ENCODE measurements at places on chromosomes 11 and 22.

GRCh38 chr22:37400719-37401118, 26.6 kb downstream of the ELFN2 start:
- no peak for DNase-seq

GRCh38 chr22:22802339-22802970, 85.2 kb upstream of the IGLL5 start:
- DNase-seq: no peak

DNA sequence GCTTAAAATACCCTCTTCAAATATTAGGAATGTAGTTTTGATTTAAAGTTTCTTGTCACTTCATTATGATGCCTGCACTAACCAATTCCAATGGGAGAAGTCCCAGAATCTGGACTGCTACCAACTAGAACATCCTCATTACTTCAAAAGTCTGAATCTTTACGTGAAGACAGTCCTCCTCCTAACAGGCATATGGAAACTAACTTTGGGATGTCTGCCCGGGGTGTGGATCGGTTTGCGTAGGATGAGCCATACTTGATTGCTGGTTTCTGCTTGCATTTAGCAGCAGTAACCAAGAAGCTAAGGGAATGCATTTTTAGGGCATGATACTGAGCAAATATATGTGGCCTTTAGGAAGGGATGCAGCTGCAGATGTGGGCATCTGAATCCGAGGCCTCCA, 177.1 kb downstream of the LRRC4C start:
- DNase-seq: no peak

DNA sequence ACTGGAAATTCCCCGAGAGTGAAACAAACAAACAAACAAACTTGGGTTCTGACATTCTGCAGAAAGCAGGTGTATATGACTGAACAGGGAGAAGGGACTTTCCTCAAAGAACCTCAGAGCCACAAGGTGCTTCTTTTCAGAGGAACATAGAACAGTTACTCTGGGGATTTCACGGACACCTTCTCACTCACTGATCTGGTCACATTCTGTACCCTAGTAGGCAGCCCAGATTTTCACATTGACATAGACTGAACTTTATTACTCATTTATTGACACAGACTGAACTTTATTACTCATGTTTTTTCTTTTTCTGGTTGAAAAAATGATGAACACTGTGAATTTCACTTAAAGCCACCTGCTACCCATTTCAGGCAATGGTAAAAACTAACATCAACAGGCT, 263.0 kb downstream of the OPCML start:
- no peak for DNase-seq

DNA sequence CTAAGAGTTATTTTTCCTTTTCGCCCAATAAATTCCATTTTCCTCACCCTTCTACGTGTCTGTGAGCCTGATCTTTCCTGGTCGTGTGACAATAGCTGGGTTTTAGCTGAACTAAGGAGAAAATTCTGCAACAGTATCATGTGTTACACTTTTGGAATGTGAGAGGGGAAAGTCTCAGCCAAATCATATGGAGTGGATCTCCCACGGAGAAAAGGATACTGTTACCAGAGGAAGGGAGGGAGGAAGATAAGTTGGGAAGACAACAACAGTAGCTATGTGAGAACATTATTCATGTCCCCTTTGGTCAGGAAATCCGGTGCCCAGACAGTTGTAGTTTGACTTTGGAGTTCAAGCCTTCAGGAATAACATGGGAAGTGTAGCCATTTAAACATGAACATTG, 584.0 kb upstream of the RAG2 start:
- DNase-seq: no peak

- peak; percentile 39 for DNase-seq
Measured at GRCh38 chr11:123559523-123559955, 94.9 kb downstream of the SCN3B start.

- peak; percentile 97 for DNase-seq
Measured at GRCh38 chr11:36074941-36075431, 131.1 kb downstream of the LDLRAD3 start.

DNA sequence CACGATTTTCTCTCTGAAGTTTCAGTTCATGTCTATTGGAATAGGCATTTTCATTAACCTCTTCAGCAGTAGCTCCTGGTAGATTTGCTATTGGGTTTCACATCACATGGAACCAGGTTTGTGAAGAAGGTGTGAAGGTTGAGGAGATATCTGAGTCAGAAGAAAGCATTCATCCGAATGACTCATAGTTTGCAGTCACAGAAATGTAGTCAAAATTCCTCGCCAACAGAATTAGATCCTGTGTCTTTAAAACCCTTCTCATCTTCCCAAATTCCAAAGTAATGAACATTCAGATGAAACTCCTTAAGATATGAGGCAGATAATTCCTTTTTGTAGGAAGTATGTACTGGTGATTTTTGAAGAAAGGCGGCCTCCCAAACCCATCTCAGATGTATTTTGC, 125.0 kb upstream of the LARGE1 start:
- no peak for DNase-seq

- DNase-seq: no peak
Measured at GRCh38 chr11:120219938-120220746, 9.3 kb downstream of the OAF start.

DNA sequence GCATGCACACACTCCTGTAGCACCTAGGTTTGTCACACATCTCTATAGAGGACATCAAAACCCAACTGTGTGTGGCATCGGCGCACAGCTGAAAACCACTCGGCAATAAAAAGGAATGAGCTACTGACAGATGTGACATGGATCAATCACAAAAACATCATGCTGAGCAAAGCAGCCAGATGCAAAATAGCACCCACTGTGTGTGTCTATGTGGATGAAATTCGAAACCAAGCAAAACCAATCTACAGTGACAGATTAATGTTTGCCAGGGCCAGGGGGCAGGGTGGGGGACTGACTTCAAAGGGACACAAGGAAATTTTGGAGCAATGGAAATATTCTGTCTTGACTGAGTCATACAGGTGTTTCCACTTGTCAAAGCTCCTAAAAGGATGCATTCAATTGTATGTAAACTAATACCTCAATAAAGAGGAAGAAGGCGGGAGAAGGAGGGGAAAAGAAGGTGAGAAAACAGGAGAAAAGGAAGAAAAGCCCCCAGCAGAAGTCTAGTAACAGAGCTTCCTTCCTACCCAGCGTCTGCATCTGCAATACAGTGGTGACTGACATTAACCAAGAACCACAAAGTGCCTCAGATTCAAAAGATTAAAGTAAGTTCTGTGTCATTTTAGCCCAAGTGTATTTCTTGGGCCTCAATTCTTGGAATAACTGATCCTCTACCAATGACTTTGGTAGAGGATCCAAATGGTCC, 49.8 kb downstream of the PACSIN2 start:
- DNase-seq: peak; percentile 49

DNA sequence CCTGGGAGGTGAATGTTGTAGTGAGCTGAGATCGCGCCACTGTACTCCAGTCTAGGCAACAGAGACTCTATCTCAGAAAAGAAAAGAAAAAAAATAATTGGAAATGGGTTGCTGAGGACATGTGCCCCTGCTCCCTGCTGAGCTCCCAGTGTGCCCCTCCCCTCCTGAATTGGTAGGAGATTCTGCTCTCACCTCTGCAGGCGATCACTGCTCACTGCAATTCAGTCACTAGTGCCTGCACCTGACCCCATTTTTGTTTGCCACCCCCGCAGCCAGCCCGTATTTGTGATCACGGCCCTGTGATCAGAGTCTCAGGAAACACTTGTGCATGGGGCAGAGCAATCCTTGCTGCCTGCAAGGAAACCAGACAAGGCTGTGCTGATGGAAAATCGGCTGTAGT, 16.3 kb upstream of the SEC14L3 start:
- no peak for DNase-seq

DNA sequence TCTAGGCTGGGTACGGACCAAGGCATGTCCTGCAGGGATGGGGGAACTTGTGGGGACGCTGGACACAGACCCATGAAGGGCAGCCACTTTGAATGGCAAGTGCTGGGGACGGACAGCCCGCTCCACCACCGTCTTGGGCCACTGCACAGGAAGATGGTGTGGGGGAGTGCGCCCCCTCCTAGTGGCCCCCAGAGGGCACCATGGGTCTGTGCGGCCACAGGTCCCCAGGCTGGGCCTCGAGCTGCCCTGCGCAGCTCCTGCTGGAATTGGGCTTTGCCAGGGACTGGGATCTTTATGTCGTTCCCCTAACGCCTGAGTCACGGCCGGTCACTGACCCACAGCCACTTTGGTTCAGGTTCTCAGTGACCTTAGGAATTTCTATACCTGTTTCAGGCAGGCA, 44.4 kb downstream of the NAT10 start:
- DNase-seq: peak; percentile 18

GRCh38 chr11:123213307-123213771, 18.3 kb upstream of the CLMP start:
- no peak for DNase-seq

GRCh38 chr11:113540416-113541330, 65.5 kb upstream of the DRD2 start:
- DNase-seq: no peak

- DNase-seq: peak; percentile 0
Measured at GRCh38 chr11:30710221-30710620, 124.1 kb upstream of the MPPED2 start.

DNA sequence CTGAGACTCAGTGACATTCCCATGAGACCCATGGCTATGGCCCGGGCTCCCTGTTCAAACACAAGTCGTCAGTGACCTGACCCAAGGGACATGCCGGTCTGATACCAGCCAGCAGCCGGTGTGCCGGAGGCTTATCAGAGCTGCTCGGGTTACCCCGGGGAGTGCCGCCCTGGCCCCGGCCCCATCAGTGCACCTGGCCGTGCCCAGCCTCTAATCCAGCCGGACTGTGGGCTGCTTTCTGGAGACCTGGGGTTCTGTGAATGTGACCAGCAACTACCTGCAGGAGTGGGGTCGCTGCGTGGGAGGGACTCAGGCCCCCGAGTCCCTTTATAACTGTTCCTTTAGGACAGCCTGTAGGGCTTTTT, 52.7 kb downstream of the LINC01488 start:
- DNase-seq: no peak

DNA sequence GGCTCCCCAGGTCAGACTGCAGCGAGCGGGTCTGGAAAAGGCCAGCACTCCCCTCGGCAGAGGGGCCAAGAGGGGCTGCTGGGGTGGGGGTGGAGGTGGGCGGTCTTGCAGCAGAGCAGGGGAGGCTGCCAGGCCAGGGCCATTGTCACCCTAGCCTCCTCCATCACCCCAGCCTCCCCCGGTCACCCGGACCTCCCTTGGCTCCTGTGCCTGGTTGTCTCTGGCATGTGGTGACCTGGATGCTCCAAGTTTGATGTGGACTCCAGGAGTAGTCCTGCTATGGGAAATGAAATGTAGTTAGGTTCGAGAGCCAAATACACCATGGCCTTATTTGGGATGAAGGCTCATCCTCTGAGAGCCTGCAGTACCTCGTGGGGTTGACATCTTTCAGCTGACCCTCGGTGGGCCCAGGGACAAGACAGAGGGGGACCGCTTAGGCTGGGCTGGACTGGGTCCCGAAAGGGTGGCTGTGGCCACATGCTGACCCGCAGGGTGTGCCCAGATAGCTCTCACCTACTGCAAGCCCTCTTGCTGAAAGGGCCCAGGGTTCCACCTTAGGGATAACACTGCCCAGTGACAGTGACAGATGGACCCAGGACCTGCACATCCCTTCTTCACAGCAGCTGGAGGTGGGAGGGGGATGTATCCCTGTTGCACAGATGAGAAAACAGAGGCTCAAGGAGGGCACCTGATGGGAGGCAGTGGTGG, 24.1 kb downstream of the MRGPRD start:
- DNase-seq: no peak

DNA sequence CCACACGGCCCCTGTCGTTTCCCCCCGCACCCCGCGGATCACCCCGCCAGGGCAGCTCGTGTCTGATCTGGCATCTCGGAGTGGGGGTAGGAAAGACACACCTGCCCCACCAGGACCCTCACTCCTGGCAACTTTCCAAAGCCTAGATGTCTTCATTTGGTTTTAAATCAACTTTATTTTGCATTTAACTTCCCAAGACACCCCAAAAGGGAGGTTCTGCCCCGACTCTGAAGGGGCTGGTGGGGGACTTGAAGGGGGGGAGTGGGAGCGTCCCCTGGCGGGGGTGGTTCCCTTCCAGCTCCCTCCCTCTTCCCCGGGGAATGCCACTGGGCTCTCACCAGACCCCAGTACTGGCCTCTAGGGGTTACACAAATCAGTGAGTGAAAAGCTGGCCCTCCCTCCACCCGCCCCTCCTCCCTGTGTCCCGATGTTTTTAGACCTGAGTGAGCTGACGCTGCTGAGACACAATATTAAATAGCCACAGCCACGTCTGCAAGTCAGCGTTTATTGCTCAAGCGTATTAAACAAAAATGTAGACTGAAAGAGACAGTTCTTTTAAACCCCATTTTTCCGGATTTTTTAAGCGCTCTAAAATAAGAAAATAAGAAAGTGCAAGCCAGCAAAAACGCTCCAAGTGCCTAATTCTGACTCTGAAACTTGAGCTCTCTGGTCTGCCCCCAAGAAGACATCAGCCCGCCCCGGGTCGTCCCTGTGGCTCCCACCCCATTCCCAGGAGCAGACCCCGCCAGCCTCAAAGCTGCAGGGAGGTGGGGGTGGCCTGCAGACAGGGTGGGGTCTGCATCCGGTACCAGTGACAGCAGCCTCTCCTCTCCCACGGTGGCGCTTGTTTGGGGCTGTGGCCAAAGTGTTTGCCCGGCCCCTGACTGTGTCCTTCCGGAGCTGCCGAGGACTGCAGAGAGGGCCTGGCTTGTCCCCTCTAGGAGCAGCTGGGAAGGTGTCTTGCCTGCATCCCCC, 1.1 kb upstream of the TTLL8 start:
- peak; percentile 40 for DNase-seq

DNA sequence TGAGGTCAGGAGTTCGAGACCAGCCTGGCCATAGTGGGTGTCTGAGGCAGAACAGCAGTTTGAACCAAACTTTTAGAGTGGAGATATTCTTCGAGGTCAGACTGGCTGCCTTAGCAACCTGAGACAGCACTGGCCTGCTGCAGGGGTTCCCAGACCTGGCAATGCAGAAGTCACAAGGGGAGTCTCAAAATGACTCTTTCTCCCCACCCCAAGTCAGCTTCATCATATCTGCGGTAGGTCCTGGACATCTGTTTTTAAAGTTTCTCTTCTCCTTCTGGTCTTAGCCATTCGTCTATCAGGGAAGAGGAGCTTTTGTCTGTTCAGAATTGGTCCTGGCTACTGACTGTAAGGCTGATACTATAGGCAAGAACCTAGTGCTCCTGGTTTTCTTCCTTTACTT, 14.5 kb upstream of the CLMP start:
- DNase-seq: no peak

DNA sequence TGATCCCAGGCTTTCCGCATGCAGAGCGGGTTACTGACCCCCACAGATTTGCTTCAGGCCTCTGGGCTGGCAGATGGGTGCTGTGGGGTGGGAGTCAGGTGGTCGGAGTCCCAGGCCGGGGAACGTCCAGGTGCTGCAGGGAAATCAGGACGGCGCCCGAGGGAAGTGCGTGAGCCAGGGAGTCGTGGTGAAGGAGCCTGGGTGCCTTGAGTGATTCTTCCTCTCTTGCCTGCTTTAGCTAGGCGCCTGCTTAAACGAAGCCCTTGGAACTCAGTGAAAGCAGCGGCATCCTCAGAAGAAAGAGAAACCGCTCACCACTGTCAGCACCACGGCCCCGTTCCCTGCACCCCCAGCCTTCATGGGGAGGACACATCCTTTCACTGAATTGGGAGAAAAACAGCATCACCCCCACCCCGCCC, 455.6 kb downstream of the BRD1 start:
- no peak for DNase-seq

- DNase-seq: peak; percentile 26
Measured at GRCh38 chr22:36419912-36420882, 32.4 kb upstream of the MYH9 start.

Measured in AG10803 (cell line).